ENCODE measurements at places on chromosomes 11 and 22.

DNA sequence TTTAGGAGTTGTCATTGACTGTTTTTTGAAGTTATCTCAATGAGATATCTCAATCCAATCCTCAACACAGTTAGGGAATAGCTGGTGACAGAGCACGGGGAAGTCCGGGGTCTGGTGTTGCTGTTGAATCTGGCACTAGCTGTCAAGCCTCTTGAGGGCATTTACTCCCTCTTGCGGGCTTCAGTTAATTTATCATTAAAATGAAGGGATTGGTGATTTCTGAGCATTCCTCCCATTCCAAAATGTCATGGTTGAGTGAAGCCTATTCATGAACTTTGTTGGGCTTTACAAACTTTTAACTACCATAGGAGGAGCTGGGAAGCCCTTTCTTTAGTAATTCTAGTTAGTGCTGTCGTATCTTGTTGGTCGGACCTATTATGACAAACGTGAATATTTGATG is 40.2 kb downstream of the UVRAG start:
- no peak for DNase-seq

DNA sequence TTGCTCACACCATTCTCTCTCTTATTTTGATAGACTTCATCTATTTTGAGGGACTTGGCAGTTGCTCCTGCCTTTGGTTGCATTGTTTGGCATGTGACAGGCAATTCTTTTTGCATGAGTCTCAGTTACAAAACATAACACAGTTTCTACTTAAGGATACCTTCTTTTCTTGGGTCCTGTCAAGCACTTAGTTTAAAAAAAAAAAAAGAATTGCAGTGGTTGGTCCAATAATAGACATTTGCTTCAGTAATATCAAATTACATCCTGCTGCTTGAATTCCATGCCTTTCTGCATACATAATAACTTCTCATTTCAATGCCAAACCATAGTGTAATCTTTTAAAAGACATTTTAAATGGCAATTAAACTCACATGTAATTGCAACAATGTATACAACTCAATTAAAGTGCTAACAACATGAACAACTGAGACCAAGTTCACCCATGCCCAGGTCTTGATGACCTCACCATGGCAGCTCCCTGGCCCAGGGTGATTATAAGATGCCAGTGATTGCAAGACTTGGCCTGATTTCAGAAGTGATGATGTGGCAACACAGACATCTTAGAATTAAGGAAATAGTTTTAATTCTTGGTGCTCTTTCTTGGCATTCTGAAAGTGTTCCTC is 32.2 kb upstream of the PLET1 start:
- DNase-seq: no peak

GRCh38 chr11:45777127-45777969 is 27.6 kb upstream of the SLC35C1 start:
- DNase-seq: no peak

DNA sequence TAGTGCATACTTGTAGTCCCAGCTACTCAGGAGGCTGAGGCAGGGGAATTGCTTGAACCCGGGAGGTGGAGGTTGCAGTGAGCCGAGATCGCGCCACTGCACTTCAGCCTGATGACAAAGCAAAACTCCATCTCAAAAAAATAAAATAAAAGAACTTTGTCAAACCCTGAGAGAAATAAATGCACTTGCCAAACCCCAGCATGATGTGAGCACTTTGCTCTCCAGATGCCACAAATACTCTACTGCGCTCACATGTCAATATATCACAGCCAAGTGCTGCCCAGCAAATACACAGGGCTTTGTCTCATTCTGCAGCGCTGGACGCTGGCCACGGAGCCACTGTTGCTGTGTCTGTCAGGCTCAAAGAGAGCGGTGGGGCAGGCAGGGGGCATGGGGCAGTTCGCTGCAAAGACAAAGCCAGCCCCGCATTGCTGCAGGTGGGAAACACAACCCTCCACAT is 45.1 kb downstream of the AHNAK start:
- DNase-seq: no peak
